ENCODE measurements at places on chromosomes 6 and 20. TPM values are rescaled to one million over a fixed set of nuclear protein-coding genes. Genes with fewer than 3 reads are reported as not detected.

Gene EPHA7
- under 0.01 TPM for total RNA-seq

Gene MMP24OS
- 20.1 TPM for total RNA-seq

Gene RNF144B
- total RNA-seq = 26.1 TPM

Gene PRSS16
- total RNA-seq = 0.42 TPM

Gene VNN1
- 2.7 TPM for total RNA-seq

Gene CCR6
- 14.8 TPM for total RNA-seq

Gene KIZ
- total RNA-seq = 31.3 TPM

Gene STAU1
- 49.6 TPM for total RNA-seq

Gene SSR1
- total RNA-seq = 74.5 TPM

Gene GPRC6A
- total RNA-seq = not detected

Gene PPP1R16B
- total RNA-seq = 72.4 TPM

Gene GPR63
- 0.10 TPM for total RNA-seq
